ENCODE measurements at places on chromosomes 2 and 18.

- DNase-seq, result no peak
These were observed 93.8 kb upstream of the COPS8 start for GRCh38 chr2:236991874-236992273.

GRCh38 chr2:76849086-76849485 is 673.1 kb downstream of the LRRTM4 start:
- no peak for DNase-seq

DNA sequence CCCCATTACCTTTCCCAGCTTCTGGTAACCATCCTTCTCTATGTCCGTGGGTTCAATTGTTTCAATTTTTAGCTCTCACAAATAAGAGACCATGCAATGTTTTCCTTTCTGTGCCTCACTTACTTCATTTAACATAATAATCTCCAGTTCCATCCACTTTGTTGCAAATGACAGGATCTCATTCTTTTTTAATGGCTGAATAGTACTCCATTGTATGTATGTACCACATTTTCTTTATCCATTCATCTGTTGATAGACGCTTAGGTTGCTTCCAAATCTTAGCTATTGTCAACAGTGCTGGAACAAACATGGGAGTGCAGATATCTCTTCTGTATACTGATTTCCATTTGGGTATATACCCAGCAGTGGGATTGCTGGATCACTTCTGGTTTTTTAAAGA is 1.8 kb downstream of the CABYR start:
- DNase-seq, result no peak

DNA sequence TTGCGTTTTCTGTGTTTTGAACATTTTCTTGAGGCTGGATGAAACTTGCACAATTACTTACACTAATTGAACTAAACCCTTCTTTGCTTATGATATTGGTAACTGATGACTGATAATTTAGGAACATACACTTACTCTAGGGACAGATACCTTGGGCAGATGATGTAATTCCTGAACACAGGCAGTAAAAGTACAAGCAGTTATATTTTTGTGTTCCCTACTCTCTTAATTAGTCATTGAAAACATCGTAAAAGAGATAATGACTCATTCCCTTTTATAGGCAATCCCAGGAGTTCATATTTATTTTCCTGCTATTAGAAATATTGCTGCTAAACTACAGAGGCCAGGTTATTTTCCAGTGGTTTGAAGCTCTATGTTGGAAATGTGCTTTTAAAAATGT is 46.4 kb downstream of the CCDC85A start:
- DNase-seq, result peak; percentile 79

DNA sequence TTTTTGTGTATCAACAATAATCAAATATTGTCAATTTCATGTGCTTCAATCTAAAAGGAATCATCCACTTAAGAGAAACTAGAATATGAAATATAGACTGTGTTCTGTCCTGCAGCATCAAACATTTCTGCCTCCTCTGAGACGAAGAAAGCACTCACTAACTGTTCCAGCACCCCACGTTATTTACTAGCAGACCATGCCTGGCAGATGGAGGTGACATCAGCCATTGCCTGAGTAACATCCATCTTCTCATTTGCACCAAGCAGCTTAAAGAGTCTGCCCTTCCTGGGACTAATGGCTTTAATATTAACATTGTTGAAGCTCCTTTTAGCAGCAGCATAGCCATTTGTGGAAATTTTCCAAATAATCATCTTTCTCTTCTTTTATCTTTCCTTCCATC is 25.7 kb downstream of the SGPP2 start:
- DNase-seq, result no peak

DNA sequence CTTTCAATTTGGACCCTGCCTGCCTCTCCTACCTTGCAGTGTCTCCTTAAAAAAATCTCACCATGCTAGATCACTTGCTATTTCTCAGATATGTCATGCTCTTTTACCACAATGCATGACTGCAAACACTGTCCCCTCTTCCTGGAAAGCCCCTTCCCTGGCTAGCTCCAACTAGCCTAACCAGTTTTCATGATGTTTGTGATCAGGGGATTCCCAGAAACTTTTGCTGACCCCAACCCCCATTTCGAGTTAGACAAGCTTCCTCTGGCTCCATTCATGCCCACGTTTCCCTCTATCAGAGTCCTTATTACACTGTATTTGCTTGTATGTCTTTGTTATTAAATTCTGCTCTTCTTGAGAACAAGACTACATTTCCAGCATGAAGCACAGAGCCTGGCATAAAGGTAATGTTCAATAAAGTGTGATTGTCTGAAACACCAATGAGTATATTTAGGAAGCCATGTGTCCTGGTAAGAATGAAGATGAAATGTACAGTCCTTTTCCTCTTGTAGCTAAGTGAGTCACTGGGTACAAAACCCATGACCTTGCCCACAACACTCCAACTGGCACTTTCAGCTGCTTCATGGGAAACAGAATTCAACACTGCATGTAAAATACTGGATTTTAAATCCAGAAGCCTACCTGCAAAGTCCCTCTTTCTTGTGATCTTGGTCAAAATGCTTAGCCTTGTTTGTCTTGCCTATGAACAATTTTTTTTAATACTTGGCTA is 62.0 kb upstream of the ATL2 start:
- no peak for DNase-seq

DNA sequence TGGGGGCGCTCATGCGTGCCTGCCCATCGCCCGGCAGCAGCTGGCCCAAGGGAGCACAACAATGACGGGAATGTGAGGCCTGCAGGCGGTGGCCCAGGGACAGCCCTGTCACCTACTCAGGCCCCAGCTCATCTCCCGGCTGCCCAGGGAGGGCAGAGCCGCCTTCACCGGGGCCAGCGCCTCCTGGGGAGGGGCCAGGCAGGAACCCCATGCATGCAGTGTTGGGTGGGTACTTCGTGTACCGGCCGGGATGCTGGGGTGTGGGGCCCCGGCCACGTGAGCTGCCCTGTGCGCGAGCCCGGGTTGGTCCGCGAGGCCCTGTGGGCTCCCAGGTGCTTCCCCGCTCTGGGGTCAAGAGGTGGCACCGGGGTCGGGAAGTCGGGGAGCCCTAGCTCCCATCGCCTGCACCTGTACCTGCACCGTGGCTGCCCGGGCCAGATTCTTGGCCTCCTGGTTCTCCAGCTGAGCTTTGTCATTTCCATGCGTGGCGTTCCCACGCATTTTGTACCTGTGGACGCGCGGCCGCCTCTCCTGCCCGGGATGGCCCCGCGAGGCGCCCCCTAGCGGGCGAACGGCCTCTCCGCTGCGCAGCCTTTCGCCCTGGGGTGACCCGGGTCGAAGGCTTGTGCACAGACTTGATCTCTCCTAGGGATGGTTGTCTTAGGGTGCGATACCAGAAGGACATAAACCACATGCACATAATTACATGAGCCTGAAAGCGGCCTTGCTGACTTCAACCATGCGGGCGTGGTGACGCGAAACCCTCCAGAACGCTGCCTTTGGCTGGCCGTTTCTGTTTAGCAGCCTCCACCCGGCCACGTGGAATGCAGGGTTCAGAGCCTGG is 950 bp downstream of the KLHL30 start:
- peak; percentile 13 for DNase-seq
